ENCODE measurements at places on chromosomes 5 and 9.

GRCh38 chr9:114218264-114219120 is 63.2 kb downstream of the COL27A1 start:
- DNase-seq: no peak

DNA sequence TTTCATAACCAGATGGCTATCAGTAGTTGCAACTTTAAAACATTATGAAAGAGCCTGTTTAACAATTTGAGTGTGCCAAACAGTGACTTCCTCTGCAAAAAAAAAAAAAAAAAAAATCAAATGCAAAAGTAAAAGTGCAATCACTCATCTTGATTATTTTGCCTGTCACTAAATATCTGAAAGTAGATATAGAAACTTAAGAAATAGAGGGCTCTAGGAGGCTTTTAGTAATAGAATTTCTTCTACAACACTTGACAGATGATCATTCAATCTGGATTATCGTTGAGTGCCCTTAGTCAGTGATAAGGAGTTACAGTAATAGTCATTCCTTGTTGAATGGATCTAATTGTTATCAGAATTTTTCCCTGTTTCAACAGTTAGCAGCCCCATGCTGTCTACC is 101.8 kb downstream of the CETN3 start:
- DNase-seq: no peak

DNA sequence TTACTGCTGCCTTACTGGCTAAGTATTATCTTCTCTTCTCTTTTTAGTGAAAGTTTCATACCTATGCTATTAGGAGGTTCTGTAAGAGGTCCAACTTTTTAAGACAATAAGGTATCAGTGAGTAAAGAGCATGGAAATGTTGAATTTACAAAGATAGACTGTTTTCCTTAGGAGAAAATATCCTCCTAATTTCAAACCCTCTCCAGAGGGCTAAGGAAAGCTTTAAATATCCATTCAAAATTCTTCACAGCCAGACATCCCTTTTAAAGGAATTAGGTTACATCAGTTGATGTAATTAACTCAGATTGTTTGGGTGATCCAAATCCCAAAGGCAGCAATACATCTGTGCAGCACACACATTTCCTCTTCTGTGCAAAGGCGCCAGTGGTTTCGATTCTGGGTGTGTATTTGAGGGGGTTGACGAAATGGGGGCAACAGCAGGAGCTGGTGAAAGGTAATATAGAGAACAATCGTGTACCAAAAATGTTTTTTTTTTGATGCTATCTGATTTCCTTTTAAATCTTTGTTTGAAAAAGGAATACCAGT is 273.8 kb upstream of the RPS23 start:
- no peak for DNase-seq

DNA sequence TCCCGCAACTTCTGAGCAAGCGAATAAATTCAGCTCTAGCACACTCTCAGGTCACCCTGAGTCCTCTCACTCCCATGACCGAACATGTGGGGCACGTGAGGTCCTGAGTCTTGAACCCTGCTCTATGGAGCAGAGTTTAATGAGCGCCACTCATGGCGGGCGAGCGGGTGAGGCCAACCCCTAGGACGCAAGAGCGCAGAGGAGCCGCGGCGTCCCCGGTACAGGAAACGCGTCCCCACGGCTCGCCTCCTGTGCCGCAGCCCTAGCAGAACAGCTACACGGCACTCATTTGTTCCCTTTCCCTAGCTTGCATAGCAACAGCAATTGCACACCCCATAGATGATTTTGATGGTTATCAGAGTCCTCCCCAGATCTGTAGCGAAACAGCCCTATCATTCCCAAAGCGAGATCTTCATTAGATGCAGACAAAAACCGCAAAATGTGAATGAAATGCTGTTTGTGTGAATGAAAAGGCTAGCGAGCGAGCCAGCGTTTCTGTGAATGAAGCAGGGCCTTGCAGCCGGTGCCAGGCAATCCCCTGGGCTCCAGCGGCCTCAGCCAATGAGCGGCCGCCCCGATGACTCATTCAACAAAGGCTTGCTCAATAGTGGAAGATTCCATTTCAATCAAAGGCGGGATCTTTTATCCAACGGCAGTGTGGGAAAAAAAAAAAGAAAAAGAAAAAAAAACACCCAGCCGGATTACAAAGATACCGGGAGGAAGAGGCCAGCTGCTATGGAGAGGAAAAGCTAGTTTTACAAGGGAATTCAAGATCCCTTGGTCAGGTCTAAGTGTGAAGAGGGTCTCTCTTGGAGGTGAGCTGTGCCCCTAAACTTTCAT is 1.5 kb upstream of the SHC3 start:
- DNase-seq: peak; percentile 31

GRCh38 chr5:123414974-123415373 is 8.2 kb downstream of the CEP120 start:
- DNase-seq: no peak

- DNase-seq: no peak
These were observed 2.8 kb downstream of the ADGRD2 start for GRCh38 chr9:124452841-124453585.

- no peak for DNase-seq
These were observed 138.0 kb downstream of the TMEM232 start for GRCh38 chr5:110588286-110588980.

- no peak for DNase-seq
These were observed 434 bp downstream of the GLRX start for GRCh38 chr5:95822043-95822541.

- DNase-seq: no peak
These were observed 9.0 kb downstream of the ABL1 start for GRCh38 chr9:130844044-130844451.

- no peak for DNase-seq
These were observed 38.4 kb downstream of the PPP1R2B start for GRCh38 chr5:156888520-156888919.

GRCh38 chr5:59767211-59767605 is 126.3 kb downstream of the PDE4D start:
- no peak for DNase-seq

DNA sequence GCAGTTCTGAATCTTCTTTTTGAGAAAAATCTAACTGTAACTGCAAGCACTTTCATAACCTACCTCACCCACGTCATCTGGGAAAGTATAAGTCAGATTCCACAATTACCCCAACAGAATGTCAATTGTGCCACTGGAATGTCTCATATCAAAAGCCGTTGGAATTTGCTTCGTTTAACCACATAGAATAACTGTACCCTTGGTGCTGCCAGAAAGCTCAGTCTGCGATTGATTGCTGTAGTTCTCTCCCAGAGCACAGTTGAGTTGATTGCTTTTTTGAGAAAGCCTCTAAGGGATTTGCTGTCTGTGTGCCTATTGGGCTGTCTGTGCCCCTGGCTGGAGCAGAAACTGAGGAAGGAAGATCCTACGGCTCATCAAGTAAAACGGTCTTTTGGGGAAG is 583.6 kb downstream of the TMEM38B start:
- no peak for DNase-seq

- no peak for DNase-seq
These were observed 6.8 kb downstream of the KIF12 start for GRCh38 chr9:114092336-114092735.

DNA sequence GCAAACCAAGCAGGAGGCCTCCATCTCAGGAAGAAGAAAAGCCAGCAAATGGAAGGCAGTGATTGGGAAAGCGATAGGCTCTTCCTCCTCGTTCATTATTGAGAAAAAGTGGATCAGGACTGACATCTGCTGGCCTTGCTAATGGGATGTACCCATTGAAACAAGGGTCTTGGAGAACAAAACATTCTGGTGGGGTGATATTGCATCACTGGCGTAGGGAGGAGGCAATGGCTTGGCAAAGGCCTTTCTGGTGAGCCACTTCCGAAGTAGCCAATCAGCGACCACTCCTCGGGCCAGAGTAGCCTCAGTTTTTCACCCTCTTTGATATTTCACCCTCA is 86.7 kb upstream of the NFIB start:
- DNase-seq: no peak

DNA sequence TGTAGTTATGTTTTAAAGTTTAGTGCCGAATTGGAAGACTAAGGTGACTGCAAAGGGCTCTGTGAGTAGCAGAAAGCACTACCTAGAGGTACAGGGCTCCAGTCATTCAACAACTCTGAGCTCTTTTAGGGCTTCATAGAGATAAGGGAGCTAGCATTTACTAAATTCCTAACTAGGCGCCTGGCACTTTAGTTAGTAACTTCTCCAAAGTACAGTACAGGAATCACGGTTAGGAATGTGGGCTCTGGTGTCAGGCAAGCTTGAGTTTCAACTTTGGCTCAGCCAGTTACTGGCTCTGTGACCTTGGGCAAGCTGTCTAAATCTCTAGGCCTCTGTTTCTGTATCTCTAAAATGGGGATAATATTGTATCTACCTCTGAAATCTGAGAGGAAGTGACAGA is 115.3 kb downstream of the SLIT3 start:
- DNase-seq: no peak

GRCh38 chr5:96626956-96627355 is 35.2 kb upstream of the CAST start:
- no peak for DNase-seq

DNA sequence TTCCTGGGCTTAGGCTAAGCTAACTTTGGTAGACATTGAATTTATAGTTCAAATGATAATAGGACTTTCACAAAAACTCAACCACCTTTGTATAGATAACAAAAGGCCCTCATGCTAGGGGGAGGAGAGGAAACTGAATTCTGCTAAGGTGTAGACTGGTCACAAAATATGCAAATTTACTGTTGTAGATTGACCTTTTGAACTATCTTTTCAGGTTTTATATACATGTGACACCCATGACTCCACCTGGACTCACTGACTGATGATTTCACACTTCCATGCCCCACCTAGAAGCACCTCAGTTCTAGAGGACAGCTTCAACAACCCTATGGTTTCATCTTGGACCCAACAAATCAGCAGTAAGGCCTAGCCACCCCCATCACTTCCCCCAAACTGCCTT is 165.7 kb downstream of the CEMIP2 start:
- DNase-seq: no peak

DNA sequence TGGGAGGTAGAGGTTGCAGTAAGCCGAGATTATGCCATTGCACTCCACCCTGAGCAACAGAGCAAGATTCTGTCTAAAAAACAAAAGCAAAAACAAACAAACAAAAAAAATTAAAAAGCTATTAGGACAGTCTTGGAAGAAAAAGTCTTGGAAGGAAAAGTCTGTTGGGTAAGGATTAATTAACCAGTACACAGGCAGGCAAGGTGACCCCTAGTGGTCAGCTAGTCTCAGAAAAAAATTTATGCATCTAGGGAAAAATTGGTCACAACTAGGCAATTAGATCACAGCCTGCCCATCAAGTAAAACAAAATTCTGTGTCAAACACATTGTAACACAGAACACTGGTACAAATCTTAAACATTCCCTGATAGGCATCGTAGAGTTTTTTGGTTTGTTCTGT is 6.7 kb upstream of the ANKRD18B start:
- DNase-seq: peak; percentile 26

- DNase-seq: no peak
These were observed 62.4 kb downstream of the MARCHF3 start for GRCh38 chr5:126967808-126968466.

- no peak for DNase-seq
These were observed 518.3 kb downstream of the CTNND2 start for GRCh38 chr5:11385901-11386293.

DNA sequence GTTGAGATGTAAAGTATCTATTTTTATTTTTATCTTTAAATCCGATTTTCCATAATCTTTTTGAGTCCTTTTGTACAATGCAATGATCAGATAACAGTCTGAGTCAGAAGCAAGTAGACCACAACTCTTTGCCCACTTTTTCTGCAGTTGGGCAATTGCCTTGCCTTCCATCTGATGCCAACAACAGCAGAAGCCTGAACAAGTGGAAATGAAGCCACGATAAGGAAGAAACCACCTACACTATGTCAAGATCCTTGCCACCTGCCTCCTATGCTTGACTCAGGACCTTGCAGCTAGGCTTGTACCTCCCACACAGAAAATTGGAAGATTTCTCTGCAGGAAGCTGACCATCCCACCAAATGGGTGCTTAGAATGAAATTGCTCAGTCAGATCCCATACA is 78.6 kb downstream of the ANXA1 start:
- DNase-seq: no peak

DNA sequence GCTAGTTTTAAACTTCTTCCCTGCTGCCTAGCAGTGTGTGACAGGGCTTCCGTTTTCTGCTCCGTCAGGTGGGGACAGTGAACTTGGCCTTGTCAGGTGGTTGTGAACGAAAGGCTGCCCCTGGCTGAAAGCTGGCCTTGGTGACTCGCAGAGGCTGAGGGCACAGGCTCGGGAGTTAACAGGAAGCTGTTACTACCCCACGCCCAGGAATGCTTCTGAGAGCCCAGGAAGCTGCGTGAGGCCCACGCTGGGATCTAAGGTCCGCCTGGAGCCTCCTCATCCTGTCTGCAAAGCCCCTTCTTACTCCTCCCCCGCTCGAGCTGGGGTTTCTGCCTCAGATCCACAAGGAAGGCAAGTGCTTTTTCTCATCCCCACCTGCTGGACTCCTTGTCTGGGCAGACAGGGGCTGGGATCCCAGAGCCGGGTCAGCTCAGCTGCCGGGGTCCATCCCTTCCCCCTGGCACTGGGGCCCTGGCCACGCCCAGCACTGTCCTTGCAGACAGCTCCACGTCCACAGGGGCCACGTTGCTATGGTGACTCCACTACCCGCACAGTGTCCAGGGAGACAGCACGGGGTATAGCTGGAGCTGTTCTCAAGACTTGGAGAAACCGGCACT is 124.7 kb upstream of the TBC1D2 start:
- no peak for DNase-seq

- no peak for DNase-seq
These were observed 16.5 kb upstream of the SLC2A8 start for GRCh38 chr9:127380479-127380878.

DNA sequence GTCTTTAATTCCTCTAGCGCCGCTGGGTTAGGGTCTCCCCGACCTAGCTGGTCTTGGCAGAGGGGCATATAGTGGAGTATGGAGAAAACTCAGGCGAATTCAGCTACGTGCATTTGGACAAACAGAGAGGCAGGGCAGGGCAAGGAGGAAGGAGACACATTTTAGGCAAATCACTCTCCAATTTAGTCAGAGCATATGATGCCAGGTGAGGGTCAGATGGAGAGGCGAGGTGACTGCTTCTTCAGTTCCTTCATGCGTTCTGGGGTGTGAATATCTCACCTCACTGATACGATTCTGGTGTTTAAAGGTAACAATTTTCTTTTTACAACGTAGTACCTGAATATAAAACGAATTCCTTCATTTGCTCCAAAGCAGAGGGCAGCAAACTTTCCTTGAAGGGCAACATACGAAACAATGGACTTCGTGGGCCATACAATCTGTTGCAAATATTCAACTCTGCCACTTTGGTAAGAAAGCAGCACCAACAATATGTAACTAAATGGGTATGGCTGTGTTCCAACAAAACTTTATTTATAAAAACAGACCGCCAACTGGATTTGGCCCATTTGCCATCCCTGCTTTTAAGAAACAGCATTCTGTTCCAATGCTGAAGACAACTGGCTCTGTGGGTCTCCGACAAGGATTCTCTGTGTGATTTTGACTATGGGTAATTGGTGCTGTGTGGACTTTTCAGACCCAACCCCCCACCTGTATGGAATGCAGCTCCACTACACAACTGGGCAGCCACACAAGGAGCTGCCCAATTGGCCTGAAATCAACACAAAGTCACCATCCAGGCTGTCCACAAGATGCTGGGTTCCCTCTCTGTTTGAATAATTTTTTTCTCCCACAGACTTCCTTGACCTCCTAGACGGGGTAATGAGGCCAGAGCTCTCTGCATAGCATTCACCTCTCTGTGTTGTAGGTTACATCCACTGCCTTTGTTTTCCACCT is 53.8 kb downstream of the RAPGEF1 start:
- no peak for DNase-seq

- no peak for DNase-seq
These were observed 720.6 kb downstream of the SEMA5A start for GRCh38 chr5:8825139-8825757.

Measured in CD8-positive, alpha-beta T cell (primary cell).